ENCODE measurements at places on chromosomes 7 and 10.

DNA sequence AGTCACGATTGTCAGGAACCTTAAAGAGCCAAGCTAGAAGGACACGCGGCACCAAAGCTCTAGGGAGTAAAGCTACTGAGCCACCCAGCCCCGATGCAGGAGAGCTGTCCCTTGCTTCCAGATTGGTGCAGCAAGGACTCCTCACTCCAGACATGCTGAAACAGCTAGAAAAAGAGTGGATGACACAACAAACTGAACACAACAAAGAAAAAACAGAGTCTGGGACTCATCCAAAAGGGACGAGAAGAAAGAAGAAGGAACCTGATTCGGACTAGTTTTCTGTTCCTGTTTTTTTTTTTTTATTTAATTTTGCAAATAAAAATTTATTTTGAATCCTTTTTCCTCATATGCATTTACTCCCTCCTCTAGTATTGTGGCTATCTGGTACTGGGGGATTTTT, 11.4 kb upstream of the HKDC1 start:
- DNase-seq, result no peak

- DNase-seq, result no peak
Measured at GRCh38 chr10:43128958-43129706, 9.1 kb upstream of the CSGALNACT2 start.

- no peak for DNase-seq
Measured at GRCh38 chr7:106126170-106126938, 14.2 kb upstream of the SYPL1 start.

GRCh38 chr10:71831646-71832552, 19.2 kb downstream of the PSAP start:
- DNase-seq, result no peak

- DNase-seq, result no peak
Measured at GRCh38 chr10:44183667-44184632, 200.9 kb downstream of the CXCL12 start.

DNA sequence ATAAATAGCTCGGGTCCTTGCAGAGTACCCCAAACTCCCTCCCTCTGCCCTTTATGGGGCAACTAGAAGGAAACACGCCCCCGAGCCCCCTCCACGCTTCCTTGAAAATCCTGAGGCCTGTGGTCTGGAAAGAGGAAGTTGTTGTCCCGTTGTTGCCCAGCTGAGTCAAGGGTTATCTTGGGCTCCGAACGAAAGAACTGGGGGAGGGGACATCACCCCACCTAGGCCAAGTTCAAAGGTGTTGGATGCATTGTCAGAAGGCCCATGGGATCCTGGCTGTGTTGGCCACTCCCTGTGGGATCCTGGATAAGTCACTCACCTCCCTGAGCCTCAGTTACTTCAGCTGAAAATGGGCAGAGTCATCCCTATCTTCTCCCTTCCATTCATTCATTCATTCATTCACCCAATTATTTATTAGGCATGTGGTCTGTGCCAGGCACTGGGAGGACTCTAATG, at the start of gene CCL24:
Gene CCL24, minus strand, starts transcription at position 26 of the 456 bp plus-strand sequence. CDS start 91 bp downstream, outside the sequence.
- no peak for DNase-seq

DNA sequence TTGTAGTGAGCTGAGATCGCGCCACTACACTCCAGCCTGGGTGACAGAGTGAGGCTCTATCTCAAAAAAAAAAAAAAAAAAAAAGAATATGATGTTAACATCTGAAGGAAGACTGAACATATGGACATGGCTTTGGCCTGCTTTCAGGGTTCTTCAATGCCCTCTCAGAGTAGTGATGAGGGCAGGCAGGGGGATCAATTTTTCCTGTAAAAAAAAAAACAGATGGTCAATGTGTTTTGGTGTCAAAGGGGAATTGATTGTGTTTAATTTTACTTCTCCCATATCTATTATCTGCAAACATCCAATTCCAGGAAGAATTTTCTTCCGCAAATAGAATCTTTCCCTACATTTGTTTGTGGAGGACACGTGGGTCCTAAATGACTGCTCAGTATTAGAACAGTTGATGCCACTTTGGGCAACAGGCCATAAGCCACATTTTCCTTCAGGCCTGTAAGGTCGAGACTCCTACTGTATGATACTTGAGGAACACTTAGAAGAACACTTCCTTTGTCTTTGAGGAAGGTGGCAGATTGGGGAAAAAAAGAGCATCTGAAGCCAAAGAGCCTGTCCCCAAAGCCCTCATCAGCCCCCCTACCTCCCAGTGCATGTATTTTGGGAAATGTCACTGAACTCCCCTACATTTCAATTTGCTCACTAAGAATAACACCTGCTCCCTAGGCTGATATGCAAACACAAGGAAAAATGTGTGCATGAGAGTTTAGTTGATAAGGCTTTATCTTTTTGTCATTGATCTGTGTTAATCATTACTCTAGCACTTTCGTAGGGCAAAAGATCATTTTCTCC, 28.3 kb downstream of the MGAM2 start:
- DNase-seq, result no peak

GRCh38 chr10:110636932-110637557, 7.1 kb upstream of the RBM20 start:
- DNase-seq, result no peak

DNA sequence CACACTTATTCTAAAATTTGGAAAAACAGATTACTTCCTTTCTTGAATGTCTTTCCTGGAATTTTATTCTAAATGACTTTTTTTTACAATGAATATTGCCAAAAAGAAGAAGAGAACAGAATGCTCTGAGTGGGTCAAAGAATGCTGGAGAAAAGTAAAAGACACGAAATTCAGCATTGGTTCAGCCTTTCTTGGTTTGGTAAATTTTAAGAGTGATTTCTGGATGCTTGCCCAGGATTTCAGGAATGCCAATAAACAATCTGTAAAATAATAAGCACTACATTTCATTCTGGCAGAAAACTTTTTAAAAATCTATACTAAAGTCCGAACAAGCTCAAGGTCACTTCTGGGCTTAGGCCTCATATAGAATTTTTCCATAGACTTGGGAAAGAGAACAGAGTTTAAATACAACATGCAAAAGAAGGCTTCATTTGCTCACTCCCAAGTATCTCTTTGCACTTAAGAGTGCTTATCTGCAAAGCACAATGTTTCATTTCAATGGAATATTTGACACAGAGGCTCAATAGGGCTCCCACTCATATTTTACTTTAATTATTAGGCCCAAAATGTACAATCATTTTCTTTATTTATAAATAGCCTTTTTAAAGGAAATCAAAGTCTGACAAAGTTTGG, 359.5 kb upstream of the ANKRD30A start:
- DNase-seq, result no peak

DNA sequence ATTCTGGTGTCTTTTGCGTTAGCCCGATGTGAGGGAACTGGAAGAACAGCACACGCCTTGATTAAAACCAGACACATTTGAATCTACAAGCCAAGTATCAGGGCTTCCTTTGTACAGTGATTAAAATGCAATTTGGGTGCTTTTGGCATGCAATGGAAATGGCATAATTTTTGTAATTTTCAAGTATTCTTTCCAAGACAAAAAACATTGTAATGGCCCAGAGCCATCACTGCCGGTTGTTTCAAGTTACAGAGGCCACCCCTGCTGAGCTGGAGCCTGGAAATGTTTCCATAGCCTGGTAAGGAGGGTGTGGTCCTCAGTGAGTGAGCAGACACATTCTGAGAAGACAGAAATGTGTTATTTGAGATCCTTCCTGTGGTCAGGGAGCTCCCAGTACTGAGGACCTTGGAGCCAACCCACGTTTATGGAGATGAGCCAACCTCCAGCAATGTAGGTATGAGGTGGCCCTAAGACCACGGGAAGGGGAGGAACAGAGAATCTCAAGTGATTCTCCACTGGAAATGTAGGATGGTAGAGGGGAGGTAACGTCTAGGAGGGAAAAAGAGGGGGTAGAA, 20.9 kb downstream of the TEX36 start:
- no peak for DNase-seq

DNA sequence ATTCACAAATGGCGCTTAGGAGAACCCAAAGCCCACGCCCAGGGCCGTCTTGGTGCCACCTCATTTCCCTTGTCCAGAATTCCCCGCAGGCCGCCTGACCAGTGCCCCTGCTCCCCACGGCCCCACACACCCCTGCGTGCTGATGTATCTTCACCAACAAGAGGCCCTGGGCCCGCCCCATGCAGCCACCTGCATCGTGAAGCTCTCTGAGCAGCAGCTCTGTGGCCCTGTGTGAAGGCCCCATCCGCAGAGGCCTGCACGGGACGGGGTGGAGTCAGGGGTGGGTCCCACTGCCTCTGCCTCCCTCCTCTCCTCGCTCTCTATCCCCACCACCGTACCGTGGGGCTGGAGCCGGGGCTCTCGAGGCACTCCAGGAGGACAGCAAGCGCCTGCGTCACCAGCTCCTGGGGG, 14.7 kb downstream of the BRAT1 start:
- no peak for DNase-seq
